ENCODE measurements at places on chromosomes 12 and 14. TPM values are rescaled to one million over a fixed set of nuclear protein-coding genes. Genes with fewer than 3 reads are reported as not detected.

GRCh38 chr12:25926536-25926935 is 31.9 kb upstream of the RASSF8 start:
- H3K36me3 ChIP-seq = no peaks in the 10 kb centered on the region
- no peak for DNase-seq
- H3K27ac ChIP-seq = no peak overlapping the region
- H3K4me3 ChIP-seq = no peak overlapping the region
- H3K4me1 ChIP-seq = peaks cover 4% of the 10 kb centered on the region

Gene HPD
- polyA plus RNA-seq = not detected

Gene PIP4K2C
- 19.3 TPM for polyA plus RNA-seq

Gene STAB2
- polyA plus RNA-seq = not detected

- H3K36me3 ChIP-seq = no peaks in the 10 kb centered on the region
- H3K27ac ChIP-seq = no peak overlapping the region
- H3K27me3 ChIP-seq = peaks cover 73% of the 10 kb centered on the region
- peaks cover 7% of the 10 kb centered on the region for H3K4me1 ChIP-seq
Measured at GRCh38 chr14:32934073-32934880, 4.4 kb upstream of the NPAS3 start.

DNA sequence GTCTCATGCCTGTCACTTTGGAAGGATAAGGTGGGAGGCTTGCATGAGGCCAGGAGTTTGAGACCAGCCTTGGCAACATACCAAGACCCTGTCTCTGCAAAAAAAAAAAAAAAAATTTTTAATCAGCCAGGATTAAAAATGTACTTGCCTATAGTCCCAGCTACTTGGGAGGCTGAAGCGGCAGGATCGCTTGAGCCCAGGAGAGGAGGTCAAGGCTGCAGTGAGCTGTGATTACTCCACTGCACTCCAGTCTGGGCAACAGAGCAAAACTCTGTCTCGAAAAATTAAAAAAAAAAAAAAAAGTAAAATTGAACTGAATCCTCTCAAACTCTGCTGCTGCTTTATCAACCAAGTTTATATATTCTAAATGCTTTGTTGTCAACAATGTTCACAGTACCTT is 128.1 kb upstream of the AEBP2 start:
- H3K27me3 ChIP-seq = no peaks in the 10 kb centered on the region
- H3K27ac ChIP-seq = no peak overlapping the region
- DNase-seq = no peak
- H3K4me1 ChIP-seq = no peaks in the 10 kb centered on the region
- H3K36me3 ChIP-seq = no peaks in the 10 kb centered on the region

GRCh38 chr14:92928258-92928629 is 5.3 kb downstream of the CHGA start:
- no peaks in the 10 kb centered on the region for H3K36me3 ChIP-seq
- H3K4me1 ChIP-seq = peaks cover 12% of the 10 kb centered on the region
- DNase-seq = no peak

Measured in naive B cell (primary cell).